LNCaP clone FGC (cell line): ENCODE measurements at places on chromosomes 12 and 14.
A peak's percentile ranks its signal among the peaks of the same experiment; 100 is the strongest.

DNA sequence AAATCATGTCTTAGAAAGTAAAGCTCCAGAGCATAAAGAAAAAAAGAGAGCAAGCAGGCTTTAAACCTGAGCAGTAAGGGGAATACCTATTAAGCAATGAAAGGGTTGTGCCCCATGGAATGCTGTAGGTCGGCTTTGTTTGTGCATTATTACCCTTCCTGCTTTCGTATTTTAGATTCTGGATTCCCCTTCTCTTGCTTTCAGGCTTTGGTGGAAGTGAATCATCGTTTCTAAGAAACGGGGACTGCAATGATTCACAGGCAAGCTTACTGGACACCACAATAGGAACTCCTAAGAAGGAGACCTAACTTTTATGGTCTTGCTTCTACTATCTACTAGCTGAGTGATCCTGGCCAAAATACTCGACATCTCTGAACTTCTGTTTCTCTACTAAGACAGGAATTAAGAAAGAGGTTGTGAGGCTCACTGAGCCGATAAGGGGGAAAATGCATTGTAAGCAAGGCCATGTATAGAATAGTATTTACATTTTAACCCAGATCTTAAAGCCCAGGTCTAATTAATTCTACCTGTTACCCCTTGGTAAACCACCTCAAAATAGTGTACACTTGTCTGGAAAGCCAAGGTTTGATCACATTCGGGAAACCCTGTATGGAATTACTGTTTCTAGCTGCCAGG lies 1.2 kb upstream of the BMAL2 start:
- no peak for DNase-seq

DNA sequence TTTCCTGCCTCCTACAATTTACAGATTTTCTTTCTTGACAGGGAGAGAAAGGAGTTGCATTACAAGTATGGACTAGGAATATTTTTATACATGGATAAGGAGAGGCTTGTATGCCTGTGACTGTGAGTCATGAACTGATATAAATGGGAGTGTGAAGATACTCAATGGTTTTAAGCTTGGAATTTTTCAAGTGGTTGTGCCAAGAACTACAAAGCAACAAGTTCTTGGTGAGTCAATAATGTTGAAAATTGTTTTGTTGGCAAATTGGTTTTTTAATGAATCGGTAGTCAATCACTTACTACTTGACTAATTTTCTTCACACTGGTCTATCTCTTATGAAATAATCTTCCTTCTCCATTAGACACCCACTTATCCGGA lies 58.9 kb upstream of the HMGA2 start:
- DNase-seq = no peak

DNA sequence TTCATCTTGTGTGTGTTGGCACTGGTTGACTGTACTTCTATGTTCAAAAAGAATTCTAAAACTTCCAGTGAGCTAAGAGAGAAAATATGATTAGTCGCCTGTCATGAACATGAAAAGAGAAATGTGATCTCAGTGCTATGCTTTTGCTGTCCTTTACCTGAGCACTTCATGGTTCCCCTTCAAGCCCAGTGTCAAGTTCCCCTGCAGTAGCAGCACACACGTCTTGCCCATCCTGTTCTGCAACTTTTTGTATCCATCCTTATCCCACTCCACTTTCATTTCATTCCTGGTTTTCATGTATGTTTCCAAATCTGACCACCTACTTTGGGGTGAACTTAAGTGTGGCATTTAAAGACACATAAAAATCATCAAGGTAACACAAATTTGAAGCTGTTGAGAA lies 848.0 kb upstream of the USP15 start:
- DNase-seq = peak; percentile 6

DNA sequence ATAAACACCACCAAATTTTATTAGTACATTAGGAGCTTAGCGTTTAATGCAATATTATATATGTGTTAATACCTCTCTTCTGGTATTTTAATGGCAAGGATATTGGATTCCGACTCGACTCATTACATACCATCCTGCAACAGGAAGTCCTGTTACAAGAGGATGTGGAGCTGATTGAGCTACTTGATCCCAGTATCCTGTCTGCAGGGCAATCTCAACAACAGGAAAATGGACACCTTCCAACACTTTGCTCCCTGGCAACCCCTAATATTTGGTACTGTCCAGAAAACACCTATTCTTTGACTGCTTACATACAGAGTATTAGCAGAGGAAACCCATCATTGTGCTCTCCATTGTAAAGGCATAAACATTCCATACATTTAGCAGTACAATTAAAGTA lies 45.2 kb downstream of the VEZT start:
- peak; percentile 31 for DNase-seq

DNA sequence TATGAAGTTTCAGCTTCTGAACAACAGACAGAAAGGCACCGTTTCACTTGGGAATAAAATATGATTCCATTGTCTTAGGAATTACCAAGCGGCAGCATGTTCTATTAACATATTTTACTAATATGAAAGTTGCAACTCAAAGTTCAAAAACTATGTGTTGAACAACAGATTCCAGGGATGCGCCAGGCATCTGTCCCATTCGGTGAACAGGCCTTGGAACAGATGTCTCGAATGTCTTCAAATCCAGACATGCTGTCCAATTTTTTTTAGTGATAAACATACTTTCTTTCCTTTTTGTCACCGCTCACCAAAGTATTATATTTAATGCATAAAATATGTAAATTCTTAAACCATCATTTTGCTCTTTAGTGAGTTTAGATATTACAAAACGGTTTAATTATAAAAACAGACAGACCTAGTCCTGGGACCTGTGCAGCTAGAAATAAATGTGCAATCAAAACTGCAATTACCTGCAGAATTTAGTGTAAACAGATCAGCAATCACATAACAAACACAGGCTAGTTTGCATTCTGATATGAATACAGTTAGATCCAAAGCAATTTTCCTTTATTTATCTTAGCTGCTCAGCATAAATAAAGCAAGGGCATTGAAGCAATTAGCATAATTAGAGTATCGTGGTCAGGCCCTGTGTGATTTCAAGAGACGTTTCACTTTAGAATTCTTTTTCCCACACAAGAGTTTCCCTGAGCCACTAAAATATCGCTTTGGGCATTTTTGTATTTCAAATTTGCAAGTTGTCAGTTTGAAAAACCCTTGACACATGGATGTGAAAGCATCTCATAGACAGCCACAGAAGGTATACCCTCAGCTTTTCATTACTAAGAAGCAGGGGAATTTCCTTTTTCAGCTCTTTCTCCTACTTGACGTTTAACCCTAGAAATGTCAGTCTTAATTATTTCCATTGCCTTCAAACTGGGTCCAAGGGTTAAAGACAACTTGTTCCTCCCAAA lies 420.8 kb downstream of the EGLN3 start:
- no peak for DNase-seq

DNA sequence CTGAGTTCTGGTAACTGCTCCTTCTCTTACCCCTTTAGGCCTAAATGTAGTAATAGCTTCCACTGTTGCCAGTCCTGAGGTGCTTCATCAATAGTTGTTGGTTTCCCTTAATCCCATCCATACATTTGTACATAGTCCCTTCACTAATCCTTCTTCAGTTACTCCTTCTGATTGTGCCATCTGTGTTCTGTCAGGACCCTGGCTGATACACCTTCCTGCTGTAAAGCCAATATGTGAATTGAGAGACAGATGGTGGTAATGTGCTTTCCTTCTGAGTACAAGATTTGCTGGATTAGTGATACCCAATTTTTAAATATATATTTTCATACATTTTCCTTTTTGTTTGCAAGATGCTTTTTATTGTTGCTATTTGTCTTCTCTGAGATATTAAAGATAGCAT lies 66.4 kb downstream of the OTOGL start:
- no peak for DNase-seq

- DNase-seq = peak; percentile 98
Observed at GRCh38 chr12:114655934-114656749, 27.8 kb downstream of the TBX3 start.

- no peak for DNase-seq
Observed at GRCh38 chr12:101573743-101574142, 21.0 kb upstream of the MYBPC1 start.

DNA sequence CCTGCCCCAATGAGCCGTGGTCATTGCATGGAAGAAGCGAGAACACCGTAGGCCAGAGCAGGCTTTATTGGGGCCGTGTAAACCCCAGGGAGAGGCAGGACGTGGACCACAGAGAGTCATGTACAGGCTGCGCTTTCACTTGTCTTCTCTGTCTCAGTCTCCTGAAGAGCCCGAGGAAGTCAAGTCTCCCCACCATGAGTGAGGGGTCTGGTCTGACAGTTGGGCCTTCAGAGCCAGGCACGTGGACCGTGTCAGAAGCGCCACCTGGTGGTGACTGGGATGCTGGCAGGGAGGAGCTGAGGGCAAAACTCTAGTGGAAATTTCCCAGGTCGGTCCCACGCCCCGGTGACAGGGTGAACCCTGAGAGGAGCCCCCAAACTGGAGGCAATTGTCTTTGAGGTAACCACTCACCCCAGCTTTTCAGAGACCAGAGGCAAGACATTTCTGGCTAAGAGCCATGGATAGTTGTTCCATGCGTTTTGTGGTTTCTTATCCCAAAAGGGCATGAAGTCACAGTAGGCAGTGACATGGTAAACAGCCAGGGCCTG lies 17.4 kb downstream of the RPS6KL1 start:
- DNase-seq = no peak

DNA sequence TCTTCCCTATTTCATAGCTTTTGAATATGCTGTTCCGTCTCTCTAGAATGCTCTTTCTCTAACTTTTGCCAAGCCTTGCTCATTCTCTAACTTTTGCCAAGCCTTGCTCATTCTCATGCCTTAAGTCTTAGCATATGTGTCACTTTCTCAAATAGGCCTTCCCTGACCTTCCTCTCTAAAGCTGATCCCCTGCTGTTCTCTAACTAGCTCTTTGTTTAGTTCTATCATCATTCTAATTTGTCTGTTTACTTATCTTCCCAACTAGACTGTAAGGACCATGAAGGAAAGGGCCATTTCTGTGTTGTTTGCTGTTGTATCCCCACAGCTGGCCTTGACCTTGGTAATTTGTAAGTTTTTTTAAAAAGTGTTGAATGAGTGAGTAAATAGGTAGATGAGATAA lies 71.1 kb downstream of the ZNF641 start:
- no peak for DNase-seq

DNA sequence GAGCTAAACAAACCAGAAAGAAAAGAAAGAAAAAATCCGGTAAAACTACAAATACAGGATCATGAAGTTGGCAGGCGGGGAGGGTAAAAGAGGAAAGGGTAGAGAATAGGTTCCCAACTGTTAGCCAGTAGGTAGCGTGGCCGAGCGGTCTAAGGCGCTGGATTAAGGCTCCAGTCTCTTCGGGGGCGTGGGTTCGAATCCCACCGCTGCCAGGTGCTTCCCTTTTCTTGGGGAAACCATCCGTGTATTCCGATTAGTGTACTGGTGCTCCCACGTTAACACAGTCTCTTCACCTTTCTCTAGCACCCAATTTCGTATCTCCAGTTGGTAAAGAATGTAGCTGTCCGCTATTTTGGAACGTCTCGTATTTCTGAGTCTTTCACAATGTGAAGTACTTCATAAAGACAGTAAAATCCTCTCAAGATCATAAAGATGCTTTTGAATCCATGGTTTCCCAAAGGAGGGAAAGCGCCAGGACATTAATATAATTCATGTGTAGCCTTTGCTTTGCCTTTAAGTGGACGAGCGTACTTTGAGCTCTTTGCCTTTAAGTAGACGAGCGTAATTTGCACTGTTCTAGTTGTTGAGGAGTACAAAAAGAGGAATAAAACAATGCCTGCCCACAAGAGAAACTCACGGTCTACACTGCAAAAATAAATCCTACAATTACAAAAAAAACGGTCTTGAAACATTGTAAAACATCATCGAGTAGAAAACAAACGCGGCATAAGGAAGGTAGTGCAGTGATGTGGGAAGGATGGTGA lies 19.0 kb upstream of the RNASE12 start:
- no peak for DNase-seq

DNA sequence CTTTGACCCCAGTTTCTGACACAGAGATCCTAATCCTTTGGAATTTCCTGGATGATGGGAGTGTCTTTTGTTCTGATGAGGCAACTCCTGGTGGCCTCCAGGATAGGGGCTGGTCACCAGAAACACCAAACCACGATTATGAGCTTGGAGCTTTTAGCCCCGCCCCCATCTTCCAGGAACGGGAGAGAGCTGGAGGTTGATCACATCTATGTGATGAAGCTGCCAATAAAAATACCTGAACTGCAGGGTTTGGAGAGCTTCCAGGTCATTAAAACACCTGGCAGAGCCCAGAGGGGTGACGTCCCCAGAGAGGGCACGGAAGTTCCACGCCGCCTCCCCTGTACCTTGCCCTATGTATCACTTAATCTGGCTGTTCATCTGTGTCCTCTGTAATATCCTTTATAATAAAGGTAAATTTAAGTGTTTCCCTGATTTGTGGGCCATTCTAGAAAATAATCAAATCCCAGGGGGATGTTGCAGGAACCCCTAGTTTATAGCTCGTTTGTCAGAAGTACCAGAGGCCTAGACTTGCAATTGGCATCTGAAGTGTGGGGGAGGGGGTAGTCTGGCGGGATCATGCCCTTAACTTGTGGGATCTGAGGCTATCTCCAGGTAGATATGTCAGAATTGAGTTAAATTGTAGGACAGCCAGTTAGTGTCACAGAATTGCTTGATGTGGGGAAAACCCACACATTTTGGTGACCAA lies 21.2 kb downstream of the APPL2 start:
- DNase-seq = peak; percentile 98

DNA sequence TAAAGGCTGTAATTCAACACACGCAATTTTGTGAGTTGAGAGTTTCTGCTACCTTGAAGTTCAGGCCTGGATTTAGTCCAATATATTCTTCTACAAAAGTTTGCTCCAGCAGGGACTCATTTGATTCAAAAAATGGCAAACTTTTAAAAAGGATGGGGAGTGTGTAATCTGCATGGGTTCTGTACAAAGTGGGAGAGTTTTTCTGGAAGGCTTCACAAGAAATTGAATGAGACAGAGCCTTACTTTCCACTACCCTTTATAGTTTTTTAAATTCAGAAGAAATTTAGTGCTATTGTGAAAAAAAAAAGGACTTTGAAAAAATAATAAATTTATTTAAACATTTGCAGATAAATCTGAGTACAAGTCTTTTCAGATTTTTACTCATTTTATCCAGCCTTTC lies 116.9 kb downstream of the METTL25 start:
- DNase-seq = no peak

DNA sequence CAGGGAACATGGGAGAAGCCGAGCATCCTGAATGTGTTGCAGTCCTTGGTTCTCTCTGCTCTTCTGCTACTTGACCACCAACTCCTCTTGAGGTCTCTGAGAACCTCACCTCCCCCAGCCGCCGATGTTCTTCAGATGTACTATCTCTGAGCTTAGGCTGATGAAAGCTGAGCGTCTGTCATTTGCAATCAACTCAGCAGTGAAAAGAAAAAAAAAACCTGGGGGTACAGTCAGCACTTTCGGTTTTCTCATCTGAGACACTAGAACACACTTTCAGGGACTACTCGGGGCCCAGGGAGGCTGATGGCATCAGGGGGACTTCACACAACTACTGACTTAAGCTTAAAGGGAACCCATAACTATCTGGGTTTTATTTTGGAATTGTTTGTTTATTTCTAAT lies 9.6 kb upstream of the FLVCR2 start:
- no peak for DNase-seq

- DNase-seq = no peak
Observed at GRCh38 chr14:57464008-57464730, 29.5 kb downstream of the CCDC198 start.
